ENCODE measurements at places on chromosomes 7 and 10.

GRCh38 chr7:139532636-139533155 is 9.2 kb downstream of the CLEC2L start:
- DNase-seq = no peak

- no peak for DNase-seq
Measured at GRCh38 chr7:31096877-31097258, 44.8 kb downstream of the ADCYAP1R1 start.

DNA sequence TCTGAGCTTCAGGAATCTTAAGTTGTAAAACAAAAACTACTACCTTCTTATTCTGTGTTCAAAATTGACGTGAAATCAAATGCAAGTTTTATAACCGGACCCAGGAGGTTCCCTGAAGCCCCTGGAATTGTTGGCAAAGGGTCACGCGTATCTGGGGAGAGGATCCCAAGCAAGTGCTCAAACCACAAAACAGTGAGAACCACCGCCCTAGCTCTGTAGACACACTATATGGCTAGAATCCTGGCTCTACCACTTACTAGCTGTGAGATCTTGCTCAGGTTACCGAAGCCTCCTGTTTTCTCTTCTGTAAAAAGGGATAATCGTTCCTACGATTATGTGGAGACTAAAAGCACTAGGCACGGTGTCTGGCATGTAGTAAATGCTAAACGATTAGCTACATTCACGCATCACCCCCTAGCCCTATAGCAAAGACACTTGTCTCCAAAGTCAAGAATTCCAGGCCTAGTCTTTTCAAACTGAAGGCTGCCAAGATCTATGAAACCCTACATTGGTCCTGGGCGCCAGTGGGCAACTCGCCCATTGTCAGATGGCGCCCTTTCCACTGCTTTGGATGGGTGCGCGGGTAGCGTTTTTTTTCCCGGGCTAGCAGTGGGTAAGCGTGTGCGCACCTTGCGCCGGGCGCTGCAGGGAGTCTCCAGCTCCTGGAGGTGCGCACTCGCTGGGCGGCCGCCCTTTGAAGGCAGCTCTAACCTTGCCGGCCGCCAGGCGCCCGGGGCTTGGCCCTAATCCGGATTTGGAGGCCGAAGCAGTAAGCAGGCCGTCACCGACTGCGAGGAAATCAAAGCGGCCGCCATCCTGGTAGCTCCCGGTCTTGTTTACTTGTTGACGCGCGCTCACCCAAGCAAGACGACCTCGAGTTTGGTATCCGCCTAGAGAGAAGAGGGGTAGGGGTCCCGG is 11.6 kb upstream of the NKX2-3 start:
- DNase-seq = no peak

GRCh38 chr10:70592186-70592735 is 10.3 kb downstream of the PRF1 start:
- no peak for DNase-seq

DNA sequence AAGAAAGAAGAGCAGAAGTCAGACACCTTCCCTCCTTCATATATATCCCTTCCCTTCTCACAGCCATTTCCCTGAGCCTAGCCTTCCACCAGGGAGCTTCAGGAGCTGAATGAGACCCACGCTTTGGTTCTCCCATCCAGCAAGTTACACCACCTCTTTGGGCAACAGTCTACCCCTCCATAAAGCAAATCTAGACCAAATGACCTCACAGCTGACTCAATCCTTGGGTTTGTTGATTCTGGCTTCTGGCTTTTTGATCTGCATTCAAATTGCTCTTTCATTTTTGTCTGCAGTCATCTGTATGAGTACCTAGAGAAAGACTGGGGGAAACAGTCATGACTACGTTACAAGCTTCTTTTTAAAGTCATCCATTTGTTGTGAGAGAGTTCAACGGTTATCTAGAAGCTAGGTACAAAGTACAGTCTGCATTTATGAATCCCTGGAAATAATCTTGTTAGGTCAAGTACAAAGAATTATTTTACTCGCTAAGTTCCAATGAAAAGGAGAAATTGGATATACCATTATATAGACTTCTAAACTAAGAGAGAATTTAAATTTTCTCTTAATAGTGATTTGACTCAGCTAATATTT is 86.3 kb downstream of the RAB11FIP2 start:
- no peak for DNase-seq

- DNase-seq = no peak
Measured at GRCh38 chr10:122859527-122859926, 13.9 kb upstream of the CUZD1 start.

GRCh38 chr7:139078911-139079310 is 30.6 kb downstream of the ZC3HAV1 start:
- no peak for DNase-seq

- DNase-seq = no peak
Measured at GRCh38 chr7:1696671-1697498, 26.8 kb downstream of the ELFN1 start.

DNA sequence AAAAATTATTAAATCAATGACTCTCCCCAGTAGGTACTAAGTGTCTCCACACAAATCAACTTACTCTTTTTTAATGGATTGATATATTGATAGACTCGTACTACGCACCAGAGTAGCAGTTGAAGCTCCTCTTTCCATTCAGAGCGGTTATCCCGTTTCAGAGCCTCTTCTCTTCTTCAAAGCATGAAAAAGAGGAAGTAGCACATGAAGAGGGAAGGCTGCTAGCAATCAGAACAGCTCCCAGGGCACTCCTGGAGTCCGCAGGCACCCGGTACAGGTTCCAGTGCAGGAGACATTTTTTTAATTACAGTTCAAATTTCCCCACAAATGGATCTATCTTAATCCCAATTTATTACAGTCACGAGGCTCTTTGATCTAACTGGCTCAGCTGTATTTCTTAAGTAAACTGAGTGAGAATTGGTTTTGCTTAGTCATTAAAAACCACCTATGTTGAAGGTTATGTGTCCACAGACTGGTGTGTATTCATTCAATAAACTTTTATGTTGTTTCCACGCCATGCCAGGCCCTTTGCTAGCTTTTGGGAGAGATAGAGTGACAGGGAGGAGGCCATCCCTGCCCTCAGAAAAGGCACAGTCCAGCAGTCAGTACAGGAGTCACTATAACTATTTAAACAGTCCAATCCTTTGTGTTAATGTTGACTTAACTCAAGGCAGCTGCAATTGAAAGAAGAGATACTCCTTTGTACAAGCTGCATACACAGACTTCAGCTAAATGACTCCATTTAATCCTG is 32.1 kb upstream of the CALN1 start:
- DNase-seq = no peak

- DNase-seq = no peak
Measured at GRCh38 chr10:110443239-110444003, 54.3 kb upstream of the DUSP5 start.

DNA sequence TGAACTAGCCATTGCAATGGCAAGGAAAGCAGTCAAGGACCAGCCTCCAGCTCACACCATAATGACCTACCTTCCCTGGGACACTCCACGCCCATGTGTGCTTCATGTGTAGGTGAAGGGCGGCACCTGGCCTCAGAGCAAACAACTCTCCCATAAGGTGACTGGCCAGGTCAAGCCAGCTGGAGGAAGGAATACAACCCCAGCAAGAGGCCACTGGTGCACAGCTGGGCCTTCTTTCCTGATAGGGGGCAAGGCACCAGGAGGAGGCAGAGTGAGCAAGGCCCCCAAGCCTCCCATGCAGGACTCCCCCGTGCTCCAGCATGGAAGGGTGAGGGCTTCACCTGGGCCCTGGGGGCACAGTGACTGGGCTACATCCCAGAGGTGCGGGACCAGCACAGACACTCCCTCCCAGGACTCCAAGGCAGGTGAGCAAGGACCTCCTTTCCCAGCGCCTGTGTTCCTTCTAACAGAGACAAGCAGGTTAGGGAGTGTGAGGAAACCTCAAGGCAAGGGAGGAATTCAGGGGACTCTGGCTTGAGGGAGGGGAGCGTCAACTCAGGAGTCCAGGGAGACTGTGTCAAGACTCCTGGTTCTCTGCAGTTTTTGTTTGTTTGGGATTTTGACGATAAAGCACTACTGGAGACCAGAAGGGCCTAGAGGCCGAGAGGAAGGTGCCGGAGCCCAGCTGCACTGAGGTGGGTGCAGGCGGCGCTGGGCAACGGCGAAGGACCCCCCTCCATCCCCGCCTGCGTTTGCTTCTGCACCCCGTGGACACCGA is 1.7 kb downstream of the PTPRN2 start:
- no peak for DNase-seq

DNA sequence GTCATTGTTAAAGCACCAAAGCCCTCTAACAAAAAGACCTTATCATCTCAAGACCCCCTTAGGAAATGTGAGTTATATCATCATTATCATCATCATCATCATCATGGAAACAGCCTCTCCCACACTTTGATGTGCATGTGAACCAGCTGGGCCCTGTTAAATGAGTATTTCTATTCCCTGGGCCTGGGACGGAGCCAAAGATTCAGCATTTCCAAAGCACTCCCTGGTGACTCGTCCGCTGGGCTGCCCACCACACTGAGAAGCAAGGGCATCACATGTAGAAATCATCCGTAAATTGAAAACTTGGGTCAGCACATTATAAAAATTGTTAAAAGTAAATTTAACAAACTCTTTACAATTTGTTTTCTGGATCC is 88.6 kb downstream of the PTPRN2 start:
- DNase-seq = no peak

DNA sequence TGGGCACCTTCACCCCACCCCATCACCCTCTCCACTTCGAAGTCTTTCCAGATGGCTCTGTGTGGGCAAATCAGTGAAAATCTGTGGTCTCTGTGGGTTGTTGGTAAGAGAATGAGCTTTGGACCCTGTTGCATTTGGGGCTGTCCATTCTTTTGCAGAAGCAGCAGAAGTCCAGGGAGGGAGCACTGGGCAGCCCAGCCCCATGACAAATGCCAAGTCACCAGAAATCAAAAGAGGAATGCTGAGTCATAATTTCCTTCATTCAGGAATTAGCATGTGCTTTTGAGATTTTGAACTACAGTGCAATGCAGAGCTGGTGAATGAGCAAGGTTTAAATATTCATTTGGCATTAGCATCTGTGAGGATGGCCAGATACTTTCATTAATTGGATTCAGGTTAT is 556.2 kb downstream of the LRMDA start:
- DNase-seq = no peak

DNA sequence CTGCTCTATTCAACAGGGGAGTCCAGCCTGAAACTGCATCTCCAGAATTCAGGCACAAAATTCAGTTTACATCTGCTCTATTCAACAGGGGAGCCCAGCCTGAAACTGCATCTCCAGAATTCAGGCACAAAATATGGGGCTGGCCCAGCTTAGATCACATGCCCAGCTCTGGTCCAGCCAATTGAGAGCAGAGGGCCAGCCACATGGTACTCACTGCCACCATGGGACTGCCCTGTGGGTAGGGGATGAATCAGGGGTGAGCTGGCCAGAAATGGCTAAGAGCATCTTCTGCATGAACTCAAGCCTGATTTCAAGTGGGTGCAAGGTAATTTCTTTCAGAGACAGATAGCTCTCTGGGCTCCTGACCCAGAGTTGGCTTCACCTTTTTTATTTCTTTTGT is 156.6 kb upstream of the LYZL2 start:
- DNase-seq = no peak

DNA sequence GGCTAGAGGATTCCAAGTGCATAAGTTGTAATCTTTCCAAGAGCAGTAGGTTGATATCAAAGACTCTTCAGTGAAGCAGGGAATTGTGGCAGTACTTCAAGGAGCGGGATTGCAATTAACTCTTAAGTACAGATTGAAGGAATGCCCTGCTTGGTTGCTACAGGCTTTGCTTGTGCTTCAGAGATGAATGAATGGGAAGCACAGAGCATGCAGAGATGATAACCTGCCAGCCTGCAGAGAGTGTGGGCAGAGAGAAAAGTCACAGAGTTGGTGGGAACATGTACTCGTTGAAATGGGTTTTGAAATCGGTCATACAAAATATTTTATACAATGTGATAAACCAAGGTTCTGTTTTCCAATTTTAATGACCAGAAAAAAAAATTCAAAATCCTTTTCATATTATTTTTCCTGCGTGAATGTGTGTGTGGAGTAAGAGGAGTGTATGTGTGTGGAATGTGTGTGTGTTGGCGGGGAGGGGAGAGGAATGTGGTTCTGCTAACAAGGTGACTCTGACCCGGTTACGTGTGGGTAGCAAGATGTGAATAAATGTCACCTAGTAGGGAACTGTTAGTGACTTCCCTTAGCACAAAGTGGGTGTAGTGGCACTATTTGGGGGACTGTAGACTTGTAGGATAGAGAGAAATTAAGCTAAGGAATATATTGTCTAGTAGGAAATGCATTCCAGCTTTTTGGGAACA is 697.8 kb downstream of the GATA3 start:
- no peak for DNase-seq

DNA sequence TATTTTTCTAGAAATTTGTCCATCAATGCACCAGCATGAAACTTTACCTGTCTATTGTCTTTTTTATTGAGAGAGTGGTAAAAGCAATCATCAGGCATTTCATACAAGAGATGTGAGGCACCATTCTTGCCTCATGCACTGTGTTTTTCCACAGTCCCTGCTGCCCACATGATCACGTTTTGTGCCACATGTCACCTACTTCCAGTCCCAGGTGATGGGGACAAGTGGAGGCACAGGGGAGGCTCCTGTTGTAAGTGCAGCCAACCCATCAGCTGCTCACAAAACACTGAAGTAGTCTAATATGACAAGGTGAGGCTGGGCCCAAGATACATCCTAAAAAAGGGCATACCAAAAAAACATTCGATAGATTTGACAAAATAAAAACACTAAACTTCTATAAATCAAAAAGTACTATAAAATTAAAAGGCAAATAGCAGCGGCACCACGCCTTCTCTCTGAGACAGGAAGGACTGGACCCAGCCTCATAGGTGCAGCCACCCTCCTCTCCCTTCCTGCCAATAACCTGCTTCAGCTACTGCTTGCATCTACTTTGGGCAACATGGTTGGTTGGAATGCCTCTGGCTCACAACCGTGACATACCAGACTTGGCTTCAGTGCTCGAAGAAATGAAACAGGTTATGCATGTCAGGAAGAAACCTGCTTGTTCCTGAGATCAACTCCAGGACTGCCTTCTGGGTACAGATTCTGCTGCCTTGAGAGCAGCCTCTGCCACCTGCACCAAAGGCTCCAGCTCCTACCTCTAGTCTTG is 2.3 kb downstream of the ZC3HAV1L start:
- DNase-seq = no peak

DNA sequence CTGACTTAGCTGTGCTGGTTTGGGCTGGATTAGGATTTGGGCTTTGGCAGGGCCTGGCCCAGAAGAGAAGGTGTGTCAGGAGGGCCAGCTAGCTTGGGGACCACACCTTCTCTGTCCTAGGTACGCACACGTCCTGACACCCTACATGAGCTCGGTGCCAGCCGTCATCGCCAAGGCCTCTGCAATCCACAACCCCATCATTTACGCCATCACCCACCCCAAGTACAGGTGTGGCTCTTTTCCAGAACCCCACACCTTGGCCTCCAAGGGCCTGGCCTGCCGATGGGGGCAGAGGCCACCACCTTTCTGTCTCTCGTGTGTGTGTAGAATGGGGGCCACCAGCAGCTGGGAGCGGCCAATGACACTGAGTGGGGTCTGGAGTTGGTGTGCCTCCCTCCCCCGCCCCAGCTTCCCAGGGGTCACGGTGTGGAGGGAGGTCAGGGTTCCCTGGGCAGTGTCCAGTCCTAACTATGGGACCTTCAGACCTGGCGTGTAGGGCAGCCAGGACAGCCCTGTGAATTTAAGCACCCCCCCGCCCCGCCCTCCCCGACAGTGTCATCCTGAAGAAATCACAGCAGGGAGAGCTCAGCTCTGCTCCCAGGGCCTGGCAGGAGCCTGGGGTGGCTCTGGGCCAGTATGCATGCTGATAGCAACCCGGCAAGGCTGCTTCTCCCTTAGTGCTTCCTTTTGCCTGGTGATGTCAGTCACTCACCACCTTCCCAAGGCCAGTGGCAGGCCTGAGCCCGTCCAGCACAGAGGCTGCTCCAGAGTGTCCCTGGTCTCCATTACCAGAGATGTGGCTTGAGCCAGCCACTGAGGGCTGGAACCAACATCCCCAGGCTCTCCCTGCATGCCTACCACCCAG is 6.9 kb upstream of the LDB3 start:
- no peak for DNase-seq

Measured in CD4-positive, alpha-beta T cell treated with Interleukin-12 subunit alpha and Interleukin-12 subunit beta, for 1 hour (primary cell).